ENCODE measurements at places on chromosomes 5 and 9. TPM values are rescaled to one million over a fixed set of nuclear protein-coding genes. Genes with fewer than 3 reads are reported as not detected.

- DNase-seq, result no peak
- H3K27me3 ChIP-seq, result no peaks in the 10 kb centered on the region
- no peaks in the 10 kb centered on the region for H3K4me1 ChIP-seq
- H3K27ac ChIP-seq, result no peak overlapping the region
- no peak overlapping the region for H3K4me3 ChIP-seq
- H3K36me3 ChIP-seq, result no peaks in the 10 kb centered on the region
Observed at GRCh38 chr5:109253262-109253661, 156.5 kb downstream of the PJA2 start.

GRCh38 chr9:116800885-116801284 lies 113.8 kb downstream of the TRIM32 start:
- no peaks in the 10 kb centered on the region for H3K36me3 ChIP-seq
- no peaks in the 10 kb centered on the region for H3K4me1 ChIP-seq
- DNase-seq, result no peak
- no peak overlapping the region for H3K27ac ChIP-seq

Gene CRB2
- total RNA-seq, result 0.05 TPM

Gene ACTBL2
- total RNA-seq, result not detected

Gene OTP
- not detected for total RNA-seq

- no peaks in the 10 kb centered on the region for H3K27me3 ChIP-seq
- no peak for DNase-seq
- no peaks in the 10 kb centered on the region for H3K36me3 ChIP-seq
- no peak overlapping the region for H3K27ac ChIP-seq
- no peaks in the 10 kb centered on the region for H3K4me1 ChIP-seq
- H3K4me3 ChIP-seq, result no peak overlapping the region
Observed at GRCh38 chr9:79912318-79913070, 340.7 kb downstream of the TLE4 start.

- no peaks in the 10 kb centered on the region for H3K27me3 ChIP-seq
- no peak for DNase-seq
- no peaks in the 10 kb centered on the region for H3K4me1 ChIP-seq
- H3K36me3 ChIP-seq, result no peaks in the 10 kb centered on the region
Observed at GRCh38 chr9:3879315-3879714, 353.5 kb upstream of the RFX3 start.

Gene SERINC5
- 10.9 TPM for total RNA-seq

DNA sequence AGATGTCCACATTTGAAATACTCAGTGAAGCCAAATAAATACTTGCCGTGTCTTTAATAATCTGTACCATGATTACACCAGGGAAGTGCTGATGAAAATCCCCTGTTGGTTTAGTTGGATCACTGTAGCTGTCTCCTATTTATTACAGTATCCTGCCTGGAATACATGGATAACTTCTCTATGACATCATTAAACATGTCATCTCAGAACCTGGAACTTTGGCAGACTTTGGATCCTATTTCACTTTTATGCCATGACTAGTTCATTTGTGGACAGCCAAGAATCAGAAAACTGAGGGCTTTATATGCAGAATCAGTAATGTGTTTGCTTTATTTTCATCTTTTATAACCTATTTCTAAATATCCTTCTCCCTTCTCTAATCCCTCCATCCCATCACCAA lies at the start of gene TXNDC8:
Gene TXNDC8 (minus strand): TSS at position 137 of the 400 bp plus-strand sequence.
- no peaks in the 10 kb centered on the region for H3K27me3 ChIP-seq
- H3K27ac ChIP-seq, result no peak within 1 kb of the TSS
- DNase-seq, result no peak
- no peak within 1 kb of the TSS for H3K4me3 ChIP-seq

GRCh38 chr5:120454094-120454798 lies 9.9 kb upstream of the PRR16 start:
- no peaks in the 10 kb centered on the region for H3K4me1 ChIP-seq
- H3K27me3 ChIP-seq, result no peaks in the 10 kb centered on the region
- H3K27ac ChIP-seq, result peak overlapping the region; percentile 36
- H3K4me3 ChIP-seq, result no peak overlapping the region
- DNase-seq, result no peak

Gene CTSV
- not detected for total RNA-seq

- H3K36me3 ChIP-seq, result no peaks in the 10 kb centered on the region
- H3K4me3 ChIP-seq, result no peak overlapping the region
- no peak overlapping the region for H3K27ac ChIP-seq
- no peaks in the 10 kb centered on the region for H3K27me3 ChIP-seq
Observed at GRCh38 chr9:85401998-85402397, 339.8 kb downstream of the AGTPBP1 start.

Gene PHYHD1
- 32.2 TPM for total RNA-seq

Gene ECM2
- 11.8 TPM for total RNA-seq

Gene IL31RA
- total RNA-seq, result not detected

Gene TMEM161B
- total RNA-seq, result 7.4 TPM

DNA sequence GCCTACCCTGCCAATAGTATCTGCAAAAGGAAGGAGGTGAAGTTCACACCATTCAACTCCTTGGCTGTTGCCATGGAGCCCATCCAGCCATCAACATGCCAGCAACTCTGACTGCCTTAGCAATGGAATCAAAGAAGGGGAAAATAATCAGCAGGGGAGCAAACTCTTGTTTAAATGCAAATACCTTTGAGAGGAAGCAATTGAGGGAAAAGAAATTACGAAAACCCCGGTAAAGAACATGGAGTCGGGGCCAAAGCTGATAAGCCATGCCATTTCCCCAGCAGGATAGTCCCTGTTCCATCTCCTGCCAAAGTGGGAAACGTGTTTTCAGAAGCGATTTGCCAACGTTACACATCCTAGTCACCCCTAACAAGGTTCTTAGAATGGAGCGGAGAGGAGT lies 69.0 kb downstream of the MFAP3 start:
- no peak overlapping the region for H3K27ac ChIP-seq
- H3K4me3 ChIP-seq, result no peak overlapping the region
- H3K27me3 ChIP-seq, result no peaks in the 10 kb centered on the region
- no peaks in the 10 kb centered on the region for H3K4me1 ChIP-seq

- H3K27me3 ChIP-seq, result no peaks in the 10 kb centered on the region
- no peaks in the 10 kb centered on the region for H3K4me1 ChIP-seq
- DNase-seq, result no peak
- no peaks in the 10 kb centered on the region for H3K36me3 ChIP-seq
- no peak overlapping the region for H3K27ac ChIP-seq
Observed at GRCh38 chr5:63131626-63132285, 553.1 kb downstream of the LRRC70 start.

GRCh38 chr9:22332202-22332601 lies 114.4 kb upstream of the DMRTA1 start:
- no peak overlapping the region for H3K27ac ChIP-seq
- H3K4me1 ChIP-seq, result no peaks in the 10 kb centered on the region
- H3K4me3 ChIP-seq, result no peak overlapping the region
- no peaks in the 10 kb centered on the region for H3K36me3 ChIP-seq

GRCh38 chr9:16290169-16290568 lies 580.3 kb downstream of the BNC2 start:
- no peak overlapping the region for H3K27ac ChIP-seq
- DNase-seq, result no peak
- no peak overlapping the region for H3K4me3 ChIP-seq
- H3K27me3 ChIP-seq, result peaks cover 7% of the 10 kb centered on the region

Gene PDE8B
- total RNA-seq, result 3.4 TPM

DNA sequence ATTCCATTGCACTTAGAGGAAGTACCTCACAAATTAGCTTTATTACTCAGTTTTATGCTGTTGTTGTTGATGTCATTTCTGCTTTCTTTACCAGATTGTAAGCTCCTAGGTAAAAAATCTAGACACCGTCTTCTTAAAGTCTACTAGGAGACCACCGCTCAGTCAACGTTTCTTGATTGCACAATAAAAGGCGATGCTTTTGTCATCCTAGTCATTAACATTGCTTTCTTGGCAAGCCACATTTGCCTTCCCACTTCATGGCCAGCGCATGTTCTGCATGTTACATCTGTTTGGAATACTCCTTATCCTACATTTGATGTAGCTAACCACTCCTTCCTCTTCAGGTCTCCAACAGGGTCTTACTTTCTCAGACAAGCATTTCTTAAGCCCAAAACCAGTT lies 464.0 kb upstream of the TUSC1 start:
- H3K4me3 ChIP-seq, result no peak overlapping the region
- no peaks in the 10 kb centered on the region for H3K36me3 ChIP-seq
- no peaks in the 10 kb centered on the region for H3K4me1 ChIP-seq

Gene PAEP
- total RNA-seq, result not detected

DNA sequence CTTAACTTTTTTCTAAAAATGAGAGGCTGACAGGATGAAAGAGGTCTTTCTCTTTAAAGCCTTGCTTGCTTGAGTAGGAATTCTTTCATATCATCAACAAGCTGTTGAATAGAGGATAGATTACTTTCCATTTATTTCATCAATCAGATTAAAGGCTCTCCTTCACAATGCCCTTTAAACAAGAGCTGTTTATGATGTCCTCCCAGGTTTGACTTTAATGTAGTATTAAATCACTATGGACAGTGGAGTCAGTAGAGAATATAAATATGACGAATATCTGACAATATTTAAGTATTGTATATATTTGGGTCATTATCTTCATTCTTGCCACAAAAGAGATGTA lies 282.0 kb downstream of the ISL1 start:
- no peak overlapping the region for H3K4me3 ChIP-seq
- no peak overlapping the region for H3K27ac ChIP-seq
- no peaks in the 10 kb centered on the region for H3K27me3 ChIP-seq

Gene TEX48
- total RNA-seq, result not detected
